Immature natural killer cell (primary cell): ENCODE measurements at places on chromosomes 13 and 19.
A peak's percentile ranks its signal among the peaks of the same experiment; 100 is the strongest.

GRCh38 chr19:46616631-46617322 lies 8.1 kb downstream of the PTGIR start:
- DNase-seq = no peak

DNA sequence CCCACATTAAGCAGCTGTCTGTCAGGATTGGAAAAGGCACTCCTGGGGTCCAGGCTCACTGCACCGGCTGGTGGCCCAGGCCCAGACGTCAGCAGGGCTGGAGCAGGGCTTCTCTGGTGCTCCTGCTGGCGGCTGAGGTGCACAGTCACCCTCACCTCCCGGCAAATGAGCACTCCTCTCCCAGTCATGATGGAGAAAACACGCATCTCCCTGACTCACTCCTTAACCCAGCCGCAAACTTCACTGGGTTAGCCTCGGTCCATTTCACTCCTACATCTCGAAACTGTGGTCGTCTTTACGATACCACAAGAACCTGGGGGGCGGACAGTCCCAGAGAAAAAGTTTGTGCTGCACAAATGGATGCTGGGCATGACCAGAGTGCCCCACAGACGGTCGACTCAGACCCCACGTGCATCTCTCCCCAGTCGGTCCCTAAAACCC lies 3.3 kb upstream of the RASA3 start:
- no peak for DNase-seq

DNA sequence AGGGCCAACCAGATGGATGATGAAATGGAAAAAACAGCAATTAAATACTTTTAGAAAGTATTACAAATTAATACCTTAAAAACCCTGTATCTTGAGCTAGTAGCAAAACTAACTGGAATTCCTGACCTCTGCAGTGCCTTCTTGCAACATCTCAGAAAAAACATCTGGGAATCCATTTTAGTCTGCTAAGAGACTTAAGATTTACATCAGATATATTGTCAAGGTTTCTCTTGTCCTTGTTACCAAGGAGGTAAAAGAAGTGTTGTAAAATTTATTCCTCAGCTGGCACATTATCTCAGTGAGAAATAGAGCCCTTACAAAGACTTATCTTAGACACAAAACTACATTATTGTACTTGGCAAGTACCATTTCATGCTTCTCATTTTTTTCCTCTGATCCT lies 18.5 kb downstream of the KCNRG start:
- DNase-seq = no peak

DNA sequence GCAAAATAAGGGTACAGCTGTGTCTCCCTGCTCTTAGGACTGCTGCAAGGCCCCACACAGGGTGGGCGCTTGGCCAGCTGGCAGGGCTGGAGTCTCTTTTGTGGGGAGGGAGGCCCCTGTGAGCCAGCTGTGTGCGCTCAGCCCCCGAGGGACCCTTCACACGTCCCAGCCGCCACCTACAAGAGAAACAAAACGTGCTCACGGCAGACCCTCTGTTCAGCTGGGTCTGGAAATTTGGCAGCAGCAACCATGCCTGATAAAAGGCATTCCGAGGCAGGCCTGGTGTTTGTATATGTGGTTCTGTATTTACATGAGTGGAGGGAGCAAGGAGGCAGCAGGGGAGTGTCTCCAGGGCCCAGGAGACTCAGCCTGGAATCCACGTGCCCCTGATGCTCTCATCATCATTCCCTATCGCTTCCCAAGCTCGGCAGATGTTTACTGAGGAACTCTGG lies 49.7 kb downstream of the CRTC1 start:
- no peak for DNase-seq

GRCh38 chr19:4620675-4621074 lies 18.6 kb upstream of the TNFAIP8L1 start:
- DNase-seq = no peak

DNA sequence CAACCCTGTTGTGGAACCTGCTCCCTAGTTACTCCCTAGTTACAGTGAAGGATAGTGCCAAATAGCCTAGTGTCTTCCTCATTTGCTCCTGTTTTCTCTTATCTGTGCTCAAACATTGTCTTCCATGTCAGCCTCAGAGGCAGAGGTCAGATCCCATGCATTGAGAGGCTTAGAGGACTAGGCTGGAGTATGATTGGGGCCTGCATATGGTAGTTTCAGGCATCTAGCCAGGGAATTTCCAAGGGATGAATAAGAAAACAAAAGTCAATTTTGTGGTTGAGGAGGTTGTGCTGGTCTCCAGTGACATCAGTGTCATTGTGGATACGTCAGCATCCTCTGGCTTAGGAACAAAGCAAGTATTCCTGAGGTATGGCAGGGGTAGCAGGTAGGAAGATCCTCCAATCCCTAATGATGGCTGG lies 9.4 kb downstream of the ZNF546 start:
- DNase-seq = no peak

GRCh38 chr13:24574847-24575246 lies 62.3 kb upstream of the PARP4 start:
- DNase-seq = no peak

- DNase-seq = no peak
Measured at GRCh38 chr19:4197625-4198466, 15.4 kb downstream of the ANKRD24 start.

- no peak for DNase-seq
Measured at GRCh38 chr13:51717786-51718398, 86.1 kb downstream of the DHRS12 start.

- no peak for DNase-seq
Measured at GRCh38 chr13:76808927-76809326, 77.3 kb downstream of the KCTD12 start.

- DNase-seq = no peak
Measured at GRCh38 chr19:38706792-38707511, 37.3 kb downstream of the CAPN12 start.

DNA sequence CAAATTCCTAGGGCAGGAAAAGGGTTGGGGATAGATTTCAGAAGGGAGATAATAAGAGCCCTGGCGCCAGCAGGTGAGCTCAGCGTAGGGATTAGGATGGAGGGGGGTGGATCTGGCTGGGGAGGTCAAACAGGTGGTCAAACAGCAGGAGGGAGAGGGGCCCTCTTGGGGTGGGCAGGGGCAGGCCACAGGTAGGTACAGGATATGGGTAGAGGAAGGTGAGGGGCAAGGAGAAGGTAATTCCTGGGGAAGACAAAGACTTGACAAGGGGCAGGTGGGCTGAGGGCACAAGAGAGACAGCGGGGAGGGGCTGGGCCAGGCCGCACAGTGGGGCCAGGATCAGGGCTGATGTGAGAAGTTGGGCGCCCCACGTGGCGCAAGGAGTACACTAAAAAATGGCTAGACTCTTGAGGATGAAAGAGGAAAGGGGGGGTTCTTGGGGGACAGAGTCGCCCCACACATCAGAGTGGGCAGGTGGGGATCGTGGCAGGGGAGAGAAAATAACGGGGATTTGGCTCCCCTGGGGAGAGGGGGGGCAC lies 713 bp downstream of the KRI1 start:
- DNase-seq = peak; percentile 60

GRCh38 chr13:73933795-73934194 lies 200.4 kb downstream of the KLF12 start:
- no peak for DNase-seq

GRCh38 chr13:47420020-47420419 lies 523.2 kb upstream of the HTR2A start:
- DNase-seq = no peak

GRCh38 chr13:35549481-35549880 lies 73.0 kb upstream of the MAB21L1 start:
- no peak for DNase-seq

- DNase-seq = no peak
Measured at GRCh38 chr13:38766799-38767198, 79.9 kb downstream of the FREM2 start.

DNA sequence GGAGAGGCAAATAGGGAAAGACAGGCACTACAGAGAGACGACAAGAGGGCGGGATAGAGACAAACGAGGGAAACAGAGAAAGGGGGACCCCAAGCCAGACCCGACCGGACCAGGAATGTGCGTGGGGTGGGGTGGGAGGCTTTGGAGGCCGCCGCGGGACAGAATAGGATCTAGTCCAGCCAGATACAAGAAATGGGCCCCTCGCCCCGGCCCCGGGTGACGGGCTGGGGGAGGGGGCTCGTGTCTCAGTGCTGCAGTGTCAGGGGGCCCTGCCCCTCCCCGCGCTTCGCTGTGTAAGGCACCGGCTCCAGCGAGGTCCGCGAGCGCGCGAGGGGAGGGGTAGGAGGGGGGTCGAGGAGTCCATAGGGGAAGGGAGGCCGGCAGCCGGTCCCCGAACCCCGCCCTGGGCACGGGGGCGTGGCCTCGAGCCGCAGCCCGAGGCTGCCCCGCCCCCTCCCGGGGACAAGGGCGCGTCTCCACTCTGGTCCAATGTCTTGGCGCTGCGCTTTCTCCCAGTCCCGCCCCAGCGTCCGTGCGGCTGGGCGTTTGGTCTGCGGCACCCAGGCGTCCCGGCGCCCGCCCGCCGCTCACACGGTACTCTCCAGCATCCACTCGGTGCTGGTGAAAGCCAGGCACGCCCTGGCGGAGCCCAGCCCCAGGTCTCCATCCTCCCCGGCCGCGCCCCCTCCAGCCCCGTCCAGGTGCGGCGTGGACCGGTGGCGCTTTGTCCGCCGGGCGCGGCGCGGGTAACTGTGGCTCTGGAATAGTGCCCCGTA lies 11.0 kb downstream of the IFNL1 start:
- DNase-seq = no peak

DNA sequence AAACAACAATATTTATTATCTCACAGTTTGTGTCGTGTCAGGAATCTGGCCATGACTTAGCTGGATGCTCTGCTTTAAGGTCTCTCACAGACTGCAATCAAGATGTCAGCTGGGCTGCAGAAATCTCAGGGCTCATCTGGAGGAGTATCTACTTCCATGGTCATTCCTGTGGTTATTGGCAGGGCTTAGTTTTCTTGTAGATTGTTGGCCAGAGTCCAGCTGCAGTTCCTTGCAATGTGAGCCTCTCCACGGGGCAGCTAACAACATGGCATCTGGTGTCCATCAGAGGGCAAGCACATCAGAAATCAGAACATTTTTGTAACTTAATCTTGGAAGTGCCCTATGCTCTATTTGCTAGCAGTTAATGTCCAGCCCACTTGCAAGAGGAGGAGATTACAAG lies 45.7 kb upstream of the TDRD3 start:
- no peak for DNase-seq

- no peak for DNase-seq
Measured at GRCh38 chr13:20812890-20813289, 39.1 kb upstream of the EEF1AKMT1 start.

GRCh38 chr13:48072304-48072703 lies 22.6 kb downstream of the MED4 start:
- DNase-seq = no peak

DNA sequence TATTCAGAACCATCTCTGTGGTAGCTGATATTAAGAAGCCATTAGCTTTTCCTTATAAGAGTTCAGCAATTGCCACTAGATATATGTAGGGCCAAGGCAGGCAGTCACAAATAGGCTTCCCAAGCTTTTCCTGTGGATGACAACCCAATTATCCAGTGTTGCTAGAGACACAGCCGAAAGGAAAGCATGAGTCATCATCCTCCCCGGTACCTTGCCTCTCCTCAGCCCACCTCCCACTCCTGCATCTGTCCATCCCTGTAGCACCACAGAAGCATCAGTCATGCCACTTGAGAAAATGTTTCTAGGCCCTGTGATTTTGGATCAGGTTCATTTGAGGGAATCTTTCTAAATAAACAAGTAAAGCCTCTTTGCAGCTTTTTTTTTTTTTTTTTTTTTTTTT lies 204.3 kb downstream of the DNAJC15 start:
- no peak for DNase-seq

DNA sequence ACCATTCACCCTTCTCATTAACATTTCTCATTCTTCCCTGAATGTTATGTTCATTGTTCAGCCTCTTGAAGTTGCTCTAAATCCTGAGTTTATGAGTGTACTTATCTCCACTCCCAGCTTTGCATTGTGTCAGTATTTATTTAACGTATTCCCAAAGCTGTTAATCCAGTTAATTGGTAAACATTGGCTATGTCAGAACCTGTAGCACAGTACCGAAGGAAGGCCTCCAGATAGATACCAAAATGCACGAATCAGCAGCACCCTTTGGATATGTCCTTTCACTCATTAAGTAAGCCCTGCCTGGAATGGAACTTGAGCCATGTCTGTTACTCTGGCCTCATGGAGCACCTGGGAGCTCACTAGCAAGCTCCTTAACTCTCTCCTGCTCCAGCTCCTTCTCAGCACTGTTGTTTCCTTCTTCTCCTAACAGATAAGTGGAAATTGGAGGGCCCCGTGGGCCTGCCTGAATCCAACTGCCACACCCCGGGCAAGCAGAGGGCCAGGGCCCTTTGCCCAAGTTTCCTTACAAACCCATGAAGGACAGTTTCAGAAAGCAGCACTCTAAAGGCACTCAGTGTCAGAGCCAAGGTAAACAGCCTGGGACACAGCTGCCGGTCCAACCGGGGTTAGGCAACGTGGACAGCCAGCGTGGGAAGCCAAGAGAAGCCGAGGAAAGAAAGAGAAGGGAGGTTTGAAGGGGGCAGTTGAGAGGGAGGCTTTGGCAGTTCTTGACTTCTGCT lies 155.0 kb upstream of the SERP2 start:
- DNase-seq = no peak

GRCh38 chr19:11264452-11265176 lies 2.3 kb upstream of the DOCK6 start:
- no peak for DNase-seq

- no peak for DNase-seq
Measured at GRCh38 chr19:40813182-40813581, 14.2 kb downstream of the EGLN2 start.

GRCh38 chr13:35987572-35988513 lies 143.3 kb downstream of the DCLK1 start:
- DNase-seq = no peak

- DNase-seq = peak; percentile 15
Measured at GRCh38 chr19:15841875-15842569, 26.6 kb upstream of the OR10H1 start.

DNA sequence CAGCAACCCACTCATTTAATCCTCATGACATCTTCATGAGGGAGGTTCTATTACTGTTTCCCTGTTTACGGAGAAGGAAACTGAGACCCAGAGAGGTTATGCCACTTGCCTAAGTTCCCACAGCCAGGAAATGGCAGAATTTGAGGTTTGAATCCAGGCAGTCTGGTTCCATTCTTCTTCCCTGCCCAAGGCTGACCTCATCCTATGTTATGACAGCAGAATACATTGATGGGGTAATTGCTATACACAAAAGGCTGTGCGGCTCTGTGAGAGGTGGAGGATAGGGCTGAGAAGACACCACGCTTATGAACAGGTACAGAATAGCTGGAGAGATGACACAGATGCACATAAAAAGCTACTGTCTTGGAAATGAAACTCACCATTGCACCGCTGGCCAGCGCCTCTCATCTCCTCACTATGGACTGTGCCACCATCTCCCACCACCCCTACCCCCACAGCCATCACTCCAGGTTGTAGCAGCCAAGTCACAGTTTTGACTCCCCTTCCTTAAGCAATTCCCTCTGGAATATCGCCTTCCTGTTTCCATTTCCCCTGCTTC lies 11.5 kb downstream of the MAG start:
- no peak for DNase-seq

- no peak for DNase-seq
Measured at GRCh38 chr13:112058519-112058873, 8.5 kb upstream of the SOX1 start.
